ENCODE measurements at places on chromosomes 13 and 19. TPM values are rescaled to one million over a fixed set of nuclear protein-coding genes. Genes with fewer than 3 reads are reported as not detected.

- DNase-seq: no peak
Measured at GRCh38 chr13:58655086-58655485, 1023.5 kb downstream of the PCDH17 start.

DNA sequence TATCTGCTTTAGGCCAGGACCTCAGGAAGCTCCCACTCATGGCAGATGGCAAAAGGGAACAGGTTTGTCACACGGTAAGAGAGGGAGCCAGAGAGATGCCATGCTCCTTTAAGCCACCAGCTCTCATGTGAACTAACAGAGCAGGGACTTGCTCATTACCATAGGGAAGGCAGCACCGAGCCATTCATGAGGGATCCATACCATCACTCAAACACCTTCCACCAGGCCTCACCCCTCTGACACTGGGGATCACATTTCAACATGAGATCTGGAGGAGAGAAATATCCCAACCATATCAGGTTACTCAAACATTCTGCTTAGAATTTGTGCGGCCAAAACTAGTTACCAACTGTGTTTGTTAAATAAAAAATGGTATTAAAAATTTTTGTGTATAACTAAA is 427.0 kb downstream of the UQCRFS1 start:
- DNase-seq: no peak

DNA sequence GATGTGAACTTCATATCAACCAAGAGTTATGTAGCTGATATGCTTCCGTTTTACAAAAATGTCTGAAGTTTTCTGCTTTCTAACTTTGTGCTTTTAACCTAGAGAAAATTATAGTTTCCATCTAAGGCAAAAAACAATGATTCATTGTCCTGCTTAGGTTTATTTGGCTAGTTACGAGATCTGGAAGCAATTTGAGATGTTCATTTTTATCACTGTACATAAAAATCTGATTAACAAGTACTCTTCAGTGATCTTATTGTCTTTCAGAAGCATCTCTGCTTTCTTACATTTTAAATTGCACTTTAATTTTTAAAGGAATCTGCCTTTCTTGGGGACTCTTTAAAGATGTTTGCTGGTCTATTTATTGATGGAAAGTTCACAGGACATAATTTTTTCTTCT is 188.1 kb downstream of the RFC3 start:
- DNase-seq: peak; percentile 21

DNA sequence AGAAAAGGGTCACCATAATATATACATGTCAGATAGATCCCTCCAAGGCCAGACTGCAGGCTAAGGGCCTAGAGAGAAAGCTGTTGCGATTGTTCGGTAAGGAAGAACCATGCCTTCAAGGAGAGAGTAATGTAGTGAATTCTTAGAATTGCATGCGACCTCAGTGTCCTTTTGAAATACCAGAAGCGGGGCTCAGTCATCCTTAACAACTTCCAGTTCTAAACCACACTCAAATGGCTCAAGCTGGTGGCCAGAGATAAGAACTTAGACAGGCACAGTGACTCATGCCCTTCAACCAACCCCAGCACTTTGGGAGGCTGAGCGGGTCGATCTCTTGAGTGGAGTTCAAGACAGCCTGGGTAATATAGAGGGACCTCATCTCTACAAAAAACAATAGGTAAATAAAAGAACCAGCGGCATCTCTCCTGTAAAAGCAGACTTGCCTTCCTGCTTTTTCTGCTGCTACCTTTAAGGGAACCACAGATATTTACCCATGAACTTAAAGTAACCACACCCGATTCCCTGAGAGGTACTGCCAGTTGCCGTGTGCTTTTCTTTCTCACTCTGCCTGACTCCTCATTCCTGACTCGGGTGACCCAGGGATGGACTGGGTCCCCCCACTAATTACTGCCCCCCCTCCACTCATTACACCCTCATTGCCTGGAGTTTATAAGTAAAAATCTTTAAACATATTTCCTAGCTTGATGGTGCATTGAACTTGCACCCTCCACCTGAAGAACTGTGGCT is 15.4 kb upstream of the SIGLEC6 start:
- peak; percentile 82 for DNase-seq

GRCh38 chr19:39617745-39618144 is 15.4 kb downstream of the LGALS13 start:
- no peak for DNase-seq

SIGLEC11 gene
- not detected for total RNA-seq

ITGBL1 gene
- 37.1 TPM for total RNA-seq

FFAR2 gene
- total RNA-seq: not detected

COX6B1 gene
- 563 TPM for total RNA-seq
